Esophagus mucosa (tissue), 1 donor: ENCODE measurements at places on chromosomes 5 and 9. TPM values are rescaled to one million over a fixed set of nuclear protein-coding genes. Genes with fewer than 3 reads are reported as not detected.

IL13 gene
- not detected for total RNA-seq

WWC1 gene
- 18.5 TPM for total RNA-seq

CD274 gene
- 1.5 TPM for total RNA-seq

ADAMTS16 gene
- total RNA-seq = not detected

PCDHGC3 gene
- total RNA-seq = 38.8 TPM
